ENCODE measurements at places on chromosomes 6 and 20.

DNA sequence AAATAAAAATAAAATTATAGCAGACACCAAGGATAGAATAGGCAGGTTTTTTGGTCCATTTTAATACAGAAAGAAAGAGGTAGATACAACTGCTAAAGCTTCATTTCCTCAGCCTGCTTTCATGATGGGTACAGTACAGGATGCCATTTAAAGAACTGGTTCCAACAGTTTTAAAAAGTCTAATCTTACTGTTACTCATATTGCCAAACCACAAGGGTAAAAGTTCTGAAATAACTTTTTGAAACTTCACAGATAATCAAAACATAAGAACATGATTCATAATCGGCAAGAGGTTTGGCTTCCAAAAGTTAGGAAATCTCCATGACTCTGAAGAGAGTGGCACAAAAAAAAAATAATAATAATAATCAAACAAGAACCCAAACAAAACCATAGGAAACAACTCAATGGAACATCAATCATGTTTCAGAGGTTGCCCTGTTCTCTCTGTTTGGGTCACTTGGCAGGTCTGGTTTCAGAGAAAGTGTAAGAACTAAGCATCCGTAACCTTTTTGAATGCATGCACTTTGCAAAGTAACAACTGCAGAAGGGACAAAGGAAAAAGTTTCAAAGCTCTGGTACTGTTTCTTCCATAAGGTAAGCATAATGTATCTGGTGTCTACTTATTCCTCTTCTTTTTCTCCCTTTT lies 79.7 kb downstream of the SMLR1 start:
- DNase-seq: no peak

GRCh38 chr20:3565851-3566250 lies 95.0 kb downstream of the ATRN start:
- no peak for DNase-seq

- DNase-seq: no peak
These were observed 70.5 kb upstream of the PRL start for GRCh38 chr6:22367346-22367745.

DNA sequence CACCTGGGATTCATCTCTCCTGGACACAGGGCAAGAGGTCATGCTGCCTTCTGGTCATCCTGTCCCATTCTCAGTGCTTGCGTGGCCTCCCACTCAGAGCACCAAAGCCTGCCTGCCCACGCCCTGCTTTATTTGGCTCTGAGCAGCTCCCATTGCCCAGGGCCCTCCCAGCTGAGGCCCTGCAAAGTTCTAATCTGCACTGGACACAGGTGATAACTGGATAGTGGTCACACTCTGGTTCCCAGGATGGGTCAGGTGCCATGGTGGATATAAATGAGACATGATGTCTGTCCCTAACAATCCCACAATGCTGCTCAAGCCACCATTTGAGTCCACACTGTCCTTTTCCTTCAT lies 39.5 kb downstream of the CPXM1 start:
- no peak for DNase-seq

- no peak for DNase-seq
These were observed 12.3 kb upstream of the CBFA2T2 start for GRCh38 chr20:33477386-33478234.

GRCh38 chr6:11810854-11811643 lies 32.4 kb upstream of the ADTRP start:
- no peak for DNase-seq

- DNase-seq: no peak
These were observed 40.1 kb downstream of the RNF144B start for GRCh38 chr6:18427296-18427695.

GRCh38 chr6:97040355-97040860 lies 115.9 kb downstream of the KLHL32 start:
- DNase-seq: no peak

DNA sequence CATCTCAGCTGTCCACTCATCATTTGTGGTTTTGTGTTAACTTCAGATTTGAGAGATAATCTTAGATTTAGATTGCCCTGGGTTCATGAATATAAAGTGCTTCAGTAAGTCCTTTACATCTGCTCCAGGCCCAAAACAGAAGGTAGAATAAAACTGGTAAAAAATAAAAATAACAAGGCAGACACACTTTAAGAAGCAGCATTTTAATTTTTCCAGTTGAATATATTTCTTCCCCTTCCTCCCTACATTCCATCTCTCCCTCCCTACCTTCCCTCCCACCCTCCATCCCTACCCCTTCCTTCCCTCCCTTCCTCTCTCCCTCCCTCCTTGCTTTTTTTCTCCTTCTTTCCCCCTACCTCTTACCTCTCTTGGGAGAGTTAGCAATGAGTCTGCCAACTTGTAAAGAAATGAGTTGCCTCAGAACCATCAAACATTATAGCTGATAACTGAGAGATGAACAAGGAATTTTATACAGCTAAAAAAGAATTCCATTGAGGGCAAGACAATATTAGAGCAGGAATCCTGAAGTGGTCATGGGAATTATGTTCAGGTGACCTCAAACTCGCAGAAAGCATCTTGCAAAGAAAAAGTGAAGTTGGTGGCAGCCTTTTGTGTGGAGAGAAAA lies 145.0 kb upstream of the SOX4 start:
- DNase-seq: no peak

GRCh38 chr6:89047473-89047872 lies 33.1 kb upstream of the PNRC1 start:
- no peak for DNase-seq

GRCh38 chr6:27726619-27727023 lies 185.6 kb downstream of the OR2B2 start:
- DNase-seq: no peak
